Diencephalon (tissue), 1 donor: ENCODE measurements at places on chromosomes 5 and 9. TPM values are rescaled to one million over a fixed set of nuclear protein-coding genes. Genes with fewer than 3 reads are reported as not detected.

The TNC gene
- total RNA-seq = 112 TPM

The SLC6A19 gene
- not detected for total RNA-seq

The SPATA9 gene
- 0.46 TPM for total RNA-seq

The ZFP37 gene
- total RNA-seq = 17.5 TPM
